Aorta (tissue), 5 donors: ENCODE measurements at places on chromosomes 5 and 9. TPM values are rescaled to one million over a fixed set of nuclear protein-coding genes. Genes with fewer than 3 reads are reported as not detected.

The SPACA9 gene
- total RNA-seq: 5.5 TPM

GRCh38 chr5:147408980-147409379 lies 100.9 kb downstream of the DPYSL3 start:
- DNase-seq: no peak

GRCh38 chr9:135056541-135056940 lies 30.9 kb upstream of the OLFM1 start:
- DNase-seq: no peak

The FYB1 gene
- 45.8 TPM for total RNA-seq

- no peak for DNase-seq
Measured at GRCh38 chr9:126381195-126381594, 54.6 kb downstream of the MVB12B start.

The TMEM171 gene
- total RNA-seq: not detected

- no peak for DNase-seq
Measured at GRCh38 chr9:92100237-92100911, 14.8 kb downstream of the SPTLC1 start.

DNA sequence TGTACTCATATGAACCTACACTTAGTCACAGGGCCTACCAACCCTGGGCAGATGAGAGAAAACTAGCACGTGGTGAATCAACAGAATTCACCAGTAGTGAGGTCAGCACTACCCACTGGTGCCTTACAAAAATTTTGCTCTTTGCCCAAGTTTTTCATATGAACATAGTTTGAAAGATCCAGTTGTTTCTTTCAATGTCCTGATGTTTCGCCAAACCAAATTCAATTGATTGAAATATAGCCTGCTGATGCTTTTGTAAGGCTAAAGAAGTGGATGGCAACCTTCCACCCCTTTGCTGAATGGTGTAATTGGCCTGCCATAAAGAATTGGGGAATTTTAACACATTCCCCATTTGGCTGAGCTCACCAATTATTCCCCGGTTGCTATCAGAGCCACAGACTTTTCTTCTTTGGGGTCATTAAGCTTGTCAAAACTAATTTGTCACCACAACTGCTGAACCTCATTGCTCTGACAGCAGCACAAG lies 339.2 kb downstream of the GLIS3 start:
- no peak for DNase-seq

The FOXD4L4 gene
- total RNA-seq: 0.36 TPM

- DNase-seq: no peak
Measured at GRCh38 chr5:116765441-116765840, 190.8 kb upstream of the SEMA6A start.

DNA sequence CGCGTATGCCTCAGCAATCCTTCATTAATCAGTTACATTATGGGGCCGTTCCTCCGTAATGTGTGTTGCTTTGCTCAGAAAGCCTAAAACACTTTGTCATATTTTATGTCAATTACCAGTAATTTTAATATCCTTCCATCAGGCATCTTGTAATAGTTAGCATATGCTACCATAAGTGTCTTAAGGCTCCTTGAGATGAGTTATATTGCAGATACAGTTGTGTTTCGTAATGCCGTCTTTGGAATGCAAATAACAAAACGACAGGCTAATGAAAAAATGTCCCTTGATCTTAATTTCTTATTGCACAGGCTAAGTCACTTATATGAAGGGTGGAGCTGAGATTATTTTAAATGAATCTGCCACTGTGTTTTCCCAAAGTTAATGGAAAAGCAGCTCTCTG lies 50.5 kb downstream of the TBCA start:
- DNase-seq: no peak

The ACER2 gene
- total RNA-seq: 11.2 TPM

GRCh38 chr5:41843456-41844370 lies 26.5 kb downstream of the OXCT1 start:
- no peak for DNase-seq

The EIF4E1B gene
- total RNA-seq: not detected

DNA sequence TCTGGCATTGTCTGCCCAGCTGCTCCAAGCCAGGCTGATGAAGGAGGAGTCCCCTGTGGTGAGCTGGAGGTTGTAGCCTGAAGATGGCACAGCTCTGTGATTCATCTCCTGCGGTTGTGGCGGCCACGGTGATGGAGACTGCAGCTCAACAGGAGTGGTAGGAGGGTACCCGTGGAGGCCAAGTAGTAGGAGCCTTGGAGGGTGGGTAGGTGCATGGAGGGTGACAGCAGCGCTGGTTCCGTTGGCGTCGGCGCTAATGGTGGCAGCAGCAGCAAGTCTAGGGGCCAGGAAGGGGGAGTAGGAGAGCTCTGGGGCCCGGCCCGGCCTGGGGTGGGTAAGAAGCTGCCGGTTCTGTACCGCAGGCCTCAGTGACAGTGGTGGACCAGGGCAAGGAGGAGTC lies 22.4 kb upstream of the TRIM52 start:
- no peak for DNase-seq

The AHRR gene
- 1.9 TPM for total RNA-seq

DNA sequence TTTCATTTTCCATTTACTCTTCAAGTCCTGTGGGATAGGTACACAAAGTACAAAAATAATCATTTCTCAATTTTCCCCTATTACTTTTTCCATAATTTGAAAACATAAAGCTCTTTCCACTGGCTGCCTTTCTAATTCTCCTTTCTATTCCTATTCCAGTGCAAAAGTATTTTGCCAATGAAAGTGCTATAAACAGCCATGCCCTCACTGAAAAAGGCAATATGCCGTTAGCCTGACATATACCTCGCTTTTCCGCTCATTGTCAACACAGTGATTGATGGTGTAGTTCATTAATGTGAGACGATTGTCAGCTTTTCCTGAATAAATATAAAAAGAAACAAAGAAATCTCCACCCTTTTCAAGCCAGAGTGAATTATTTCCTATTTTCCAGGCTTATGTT lies 97.5 kb downstream of the EBF1 start:
- no peak for DNase-seq

DNA sequence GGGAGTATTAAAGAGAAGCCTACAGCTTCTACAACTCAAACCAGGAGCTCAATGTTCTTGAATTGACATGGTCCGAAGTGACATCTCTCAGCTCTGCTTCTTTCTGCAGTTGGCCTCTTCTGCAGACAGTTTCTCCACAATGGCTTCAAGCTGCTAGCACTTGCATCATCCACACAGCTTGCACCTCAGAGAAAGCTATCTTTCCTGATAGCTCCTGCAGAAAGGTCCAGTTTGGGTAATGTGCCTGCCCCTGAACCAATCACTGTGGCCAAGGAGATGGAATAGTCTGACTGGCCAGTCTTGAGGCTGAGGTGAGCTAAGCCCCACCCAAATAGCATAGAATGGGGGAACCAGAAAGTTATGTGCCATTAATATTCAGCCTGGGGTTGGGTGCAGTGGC lies 95.8 kb upstream of the ABCA1 start:
- no peak for DNase-seq

DNA sequence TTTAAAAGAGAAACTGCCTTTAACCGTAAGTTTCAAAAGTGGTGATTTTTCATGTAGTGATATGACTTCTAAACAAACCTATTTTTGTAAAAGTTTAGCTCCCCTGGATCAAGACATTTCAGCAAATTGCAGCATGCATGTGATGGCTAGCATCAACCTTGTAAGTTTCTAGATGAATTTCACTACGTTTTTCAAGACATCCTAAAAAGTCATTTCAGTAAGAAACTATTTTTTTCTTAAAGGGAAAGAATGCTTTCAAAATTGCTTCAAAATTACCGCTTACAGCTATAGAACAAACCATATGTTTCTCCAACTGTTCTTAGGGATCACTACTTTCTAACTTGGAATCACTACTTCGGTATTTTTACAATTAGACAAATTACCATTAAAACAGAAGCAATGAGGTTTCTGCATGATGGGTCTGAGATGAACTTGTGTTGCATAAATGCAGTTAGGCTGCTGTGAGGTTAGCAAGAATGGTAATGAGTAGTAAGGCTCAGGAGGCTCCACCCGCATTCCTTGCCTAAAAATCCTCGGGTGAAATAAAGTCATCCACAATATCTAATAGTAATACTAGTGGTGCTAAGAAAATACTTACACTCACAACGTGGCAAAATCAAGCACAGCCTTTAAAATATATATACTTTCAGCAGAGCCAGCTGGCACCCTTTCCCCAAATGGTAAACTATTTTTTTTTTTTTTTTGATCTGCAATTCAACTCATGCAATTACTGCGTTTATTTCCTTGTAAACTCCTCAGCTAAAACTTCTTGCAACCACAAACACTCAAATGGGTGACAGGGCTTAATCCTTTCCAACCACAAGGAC lies 53.8 kb downstream of the CDC14B start:
- no peak for DNase-seq

The C5orf52 gene
- not detected for total RNA-seq

The LCN1 gene
- not detected for total RNA-seq

The BTNL9 gene
- 16.8 TPM for total RNA-seq

The CEP72 gene
- 6.5 TPM for total RNA-seq

GRCh38 chr5:88298425-88298824 lies 29.8 kb upstream of the TMEM161B start:
- no peak for DNase-seq

DNA sequence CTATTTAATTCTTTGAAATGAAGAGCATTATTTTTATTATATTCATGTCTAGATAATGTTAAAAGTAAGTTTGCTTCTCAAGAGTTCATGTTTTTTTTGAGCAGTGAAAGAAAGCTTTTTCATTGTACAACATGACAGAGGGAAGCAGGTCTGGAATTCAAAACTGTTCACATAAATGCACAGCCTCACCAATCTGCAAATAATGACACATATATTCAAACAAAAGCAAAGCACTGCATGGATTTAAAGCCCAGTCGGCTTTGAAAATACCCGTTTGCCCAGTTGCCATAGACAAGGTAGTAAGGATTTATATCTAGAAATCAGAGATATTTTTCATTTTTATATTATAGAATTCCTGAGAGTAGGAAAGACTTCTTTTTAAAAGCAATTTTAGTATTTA lies 201.8 kb downstream of the CD180 start:
- DNase-seq: no peak

DNA sequence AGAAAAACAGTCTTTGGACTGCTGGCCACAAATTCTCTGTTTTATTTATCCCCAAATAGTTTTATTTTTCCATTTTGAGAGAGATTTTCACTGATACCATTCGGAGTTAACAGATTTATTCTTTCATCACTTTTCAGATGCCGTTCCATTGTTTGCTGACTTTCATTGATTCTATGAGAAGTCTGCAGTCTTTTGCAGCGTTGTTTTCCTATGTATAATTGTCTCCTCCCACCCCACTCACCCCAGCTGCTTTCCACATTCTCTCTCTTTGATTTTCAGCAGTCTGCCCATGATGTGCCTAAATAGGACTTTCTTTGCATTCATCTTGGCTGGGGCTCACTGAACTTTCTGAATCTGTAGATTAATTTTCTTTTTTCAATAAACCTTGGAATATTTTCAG lies 107.6 kb downstream of the C9orf50 start:
- no peak for DNase-seq
